GM12878 (cell line): ENCODE measurements at places on chromosomes 7 and 10. TPM values are rescaled to one million over a fixed set of nuclear protein-coding genes. Genes with fewer than 3 reads are reported as not detected.

DNA sequence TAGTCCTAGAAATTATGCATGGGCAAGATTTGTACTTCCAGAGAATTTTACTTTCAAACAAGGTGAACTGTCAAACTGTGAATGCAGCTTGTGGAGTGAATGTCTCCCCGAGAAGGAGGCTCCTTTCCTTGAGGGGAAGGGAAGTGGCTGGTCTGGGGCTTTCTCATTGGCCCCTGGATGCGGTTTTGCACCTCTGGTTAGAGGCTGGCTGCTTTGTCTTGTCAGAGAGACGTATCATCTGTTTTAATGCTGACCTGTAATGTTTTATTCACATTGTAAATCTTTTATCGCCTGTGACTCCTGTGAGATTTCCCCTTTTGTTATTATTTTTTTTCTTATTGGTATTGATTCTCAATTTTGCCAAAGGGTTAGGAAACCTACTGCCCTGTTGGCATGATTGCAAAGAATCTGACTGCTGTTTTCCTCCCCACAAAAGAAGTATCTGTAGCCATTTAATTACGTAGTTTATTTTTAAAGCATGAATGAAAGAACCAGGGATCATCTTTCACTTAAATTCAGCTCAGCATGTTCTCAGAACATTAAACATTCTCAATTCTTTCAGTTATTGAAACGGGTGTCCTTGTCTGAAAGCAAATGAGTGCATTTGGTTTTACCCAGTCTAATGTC, 238.3 kb upstream of the NFE2L3 start:
- H3K4me1 ChIP-seq: no peaks in the 10 kb centered on the region
- no peak for DNase-seq
- H3K36me3 ChIP-seq: no peaks in the 10 kb centered on the region
- no peak overlapping the region for H3K4me3 ChIP-seq
- H3K27ac ChIP-seq: no peak overlapping the region

- no peaks in the 10 kb centered on the region for H3K4me1 ChIP-seq
- H3K4me3 ChIP-seq: no peak overlapping the region
- no peak overlapping the region for H3K27ac ChIP-seq
- H3K27me3 ChIP-seq: no peaks in the 10 kb centered on the region
Observed at GRCh38 chr10:71255808-71256660, 43.7 kb downstream of the UNC5B start.

- H3K27me3 ChIP-seq: no peaks in the 10 kb centered on the region
- H3K36me3 ChIP-seq: no peaks in the 10 kb centered on the region
- no peak for DNase-seq
- H3K4me3 ChIP-seq: no peak overlapping the region
- H3K4me1 ChIP-seq: no peaks in the 10 kb centered on the region
- H3K27ac ChIP-seq: no peak overlapping the region
Observed at GRCh38 chr7:25923741-25924460, 228.1 kb upstream of the NFE2L3 start.

TAC1 gene
- not detected in 2 replicates for polyA plus RNA-seq

DNA sequence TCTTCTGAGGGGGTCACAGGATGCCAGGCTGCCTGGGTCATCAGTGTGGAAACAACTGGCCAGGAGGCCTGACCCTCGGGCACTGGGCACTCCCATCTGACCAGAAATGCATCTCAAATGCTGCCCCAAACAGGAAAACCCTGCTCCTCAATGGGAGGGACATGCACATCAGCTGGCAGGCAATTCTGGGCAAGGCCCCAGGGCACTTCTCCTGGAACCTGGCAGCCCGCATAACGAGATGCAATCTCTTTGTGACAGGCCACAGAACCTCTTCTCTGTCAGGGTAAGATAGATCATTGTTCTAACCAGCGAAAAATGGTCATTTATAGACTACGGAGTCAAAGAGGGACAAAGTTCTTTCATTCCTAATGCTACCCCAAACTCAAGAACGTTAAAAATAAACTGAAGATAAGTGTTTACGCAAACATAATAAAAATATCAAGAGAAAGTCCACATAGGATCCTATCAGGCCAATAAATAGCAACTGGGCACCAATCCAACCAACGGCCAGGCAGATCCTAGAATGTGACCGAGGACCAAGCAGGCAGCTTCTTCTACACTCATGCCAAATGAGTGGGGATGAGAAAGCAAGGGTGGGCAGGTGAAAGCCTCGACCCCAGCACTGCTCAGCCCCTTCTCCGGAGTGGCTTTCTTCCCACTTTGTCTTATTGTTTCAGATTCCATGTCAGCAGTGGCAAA, 212.3 kb downstream of the TCERG1L start:
- H3K4me1 ChIP-seq: no peaks in the 10 kb centered on the region
- no peak for DNase-seq
- H3K4me3 ChIP-seq: no peak overlapping the region
- H3K27ac ChIP-seq: no peak overlapping the region
- H3K36me3 ChIP-seq: no peaks in the 10 kb centered on the region
- no peaks in the 10 kb centered on the region for H3K27me3 ChIP-seq

DNA sequence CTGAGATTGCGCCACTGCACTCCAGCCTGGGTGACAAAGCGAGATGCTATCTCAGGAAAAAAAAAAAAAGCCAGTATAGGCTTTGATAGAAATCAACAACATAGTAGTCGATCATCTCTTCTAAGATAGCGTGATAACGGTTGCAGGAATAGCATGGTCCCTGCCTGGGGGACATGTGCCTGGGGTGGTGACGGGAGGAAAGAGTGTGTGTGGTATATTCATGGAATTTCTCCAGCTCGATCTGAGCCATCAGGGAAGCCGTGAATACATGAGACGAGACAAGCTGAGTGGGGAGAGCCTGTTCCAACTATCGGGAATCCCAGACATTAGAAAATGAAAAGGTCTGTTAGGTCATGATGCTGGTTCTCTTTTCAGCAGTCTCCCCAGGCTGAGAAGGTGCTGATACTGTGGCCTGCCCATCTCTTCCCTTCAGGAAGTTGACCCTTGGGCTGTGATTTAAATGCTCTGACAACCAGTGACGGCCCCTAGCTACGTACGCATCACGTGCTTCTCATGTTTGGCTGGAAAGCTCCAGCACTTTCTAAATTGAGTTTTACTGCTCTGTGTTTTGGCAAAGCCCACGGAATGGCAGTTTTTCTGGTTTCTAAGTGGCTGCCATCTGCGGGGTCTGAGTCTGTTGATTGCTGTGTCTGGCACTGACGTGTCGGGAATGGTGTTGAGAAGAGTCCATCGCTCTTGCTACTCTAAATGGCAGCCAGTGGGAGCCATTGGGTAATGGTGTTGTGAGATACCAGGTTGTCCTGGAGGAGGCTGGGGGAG, 229.3 kb downstream of the CCDC3 start:
- H3K4me1 ChIP-seq: no peaks in the 10 kb centered on the region
- H3K27me3 ChIP-seq: no peaks in the 10 kb centered on the region
- H3K27ac ChIP-seq: no peak overlapping the region
- H3K4me3 ChIP-seq: no peak overlapping the region
- H3K36me3 ChIP-seq: no peaks in the 10 kb centered on the region

- DNase-seq: no peak
- H3K27ac ChIP-seq: no peak overlapping the region
Observed at GRCh38 chr7:136912339-136912738, 43.9 kb downstream of the CHRM2 start.

SCRN1 gene
- polyA plus RNA-seq: 39.9 and 49.2 TPM in 2 replicates

UNCX gene
- not detected in 2 replicates for polyA plus RNA-seq
